ENCODE measurements at places on chromosomes 13 and 19. TPM values are rescaled to one million over a fixed set of nuclear protein-coding genes. Genes with fewer than 3 reads are reported as not detected.

Gene PSG3
- not detected for total RNA-seq

Gene SDHAF1
- total RNA-seq = 19.8 TPM

Gene LGALS14
- total RNA-seq = not detected

Gene NALCN
- not detected for total RNA-seq

Gene FUT1
- 0.06 TPM for total RNA-seq

Gene ZNF91
- total RNA-seq = 23.6 TPM

Gene C19orf67
- total RNA-seq = not detected

Gene SSC5D
- 0.79 TPM for total RNA-seq

Gene TMC4
- 0.89 TPM for total RNA-seq

Gene WASF3
- total RNA-seq = 0.12 TPM

Gene SHISA2
- 0.19 TPM for total RNA-seq

Gene ZNF582
- 3.3 TPM for total RNA-seq

Gene ZNF358
- 8.9 TPM for total RNA-seq

Gene ZNF99
- total RNA-seq = not detected

Gene PRSS57
- 0.59 TPM for total RNA-seq

Gene IGSF23
- total RNA-seq = not detected

Gene NLRP11
- total RNA-seq = not detected

Gene WTIP
- total RNA-seq = 0.33 TPM

Gene ONECUT3
- total RNA-seq = not detected

Gene ZIM2
- total RNA-seq = not detected

Gene LRRC63
- 1.5 TPM for total RNA-seq

Gene SELENOV
- not detected for total RNA-seq

Gene SPACA4
- total RNA-seq = not detected

Gene OVOL3
- total RNA-seq = not detected

Gene IRGC
- not detected for total RNA-seq

Gene IFNL1
- total RNA-seq = 0.70 TPM

Gene LILRA2
- total RNA-seq = not detected

Gene CADM4
- 0.12 TPM for total RNA-seq

Gene NXNL1
- total RNA-seq = not detected

Gene IL27RA
- total RNA-seq = 29.7 TPM

Gene FUT3
- total RNA-seq = not detected

Gene ZNF667
- total RNA-seq = 0.52 TPM

Gene CACNA1A
- total RNA-seq = 1.4 TPM

Gene CATSPERD
- total RNA-seq = not detected

Gene TEX29
- 0.40 TPM for total RNA-seq

Gene FXYD7
- total RNA-seq = 1.9 TPM

Gene BRCA2
- 25.1 TPM for total RNA-seq

Gene ZNF626
- total RNA-seq = 7.9 TPM

Gene IRS2
- 2.0 TPM for total RNA-seq

Gene LILRA6
- not detected for total RNA-seq

Gene SYNE4
- 1.4 TPM for total RNA-seq

Gene IGFL1
- total RNA-seq = not detected

Gene ZNF799
- total RNA-seq = 4.6 TPM

Gene TPTE2
- total RNA-seq = not detected

Gene ZNF793
- total RNA-seq = 6.1 TPM

Gene ZNF98
- total RNA-seq = not detected

Gene ZNF878
- 0.67 TPM for total RNA-seq

Gene KLK4
- total RNA-seq = not detected

Gene BLOC1S3
- 15.7 TPM for total RNA-seq

Gene KMT5C
- total RNA-seq = 35.3 TPM

Gene ENOX1
- 2.4 TPM for total RNA-seq

Gene F2RL3
- 0.59 TPM for total RNA-seq

Gene PEAK3
- total RNA-seq = 0.54 TPM

Gene OR10H4
- not detected for total RNA-seq

Gene TNFSF13B
- total RNA-seq = 9.3 TPM

Gene CEACAM16
- total RNA-seq = not detected
